ENCODE measurements at places on chromosomes 16 and 17. TPM values are rescaled to one million over a fixed set of nuclear protein-coding genes. Genes with fewer than 3 reads are reported as not detected.

The OR1A1 gene
- total RNA-seq: not detected

The LGALS9C gene
- not detected for total RNA-seq

The ATP1B2 gene
- total RNA-seq: 0.77 TPM

The CHST4 gene
- not detected for total RNA-seq

GRCh38 chr16:74035816-74036215 lies 260.8 kb upstream of the PSMD7 start:
- DNase-seq: no peak

- no peak for DNase-seq
These were observed 6.7 kb downstream of the RHBDF1 start for GRCh38 chr16:65745-66144.

DNA sequence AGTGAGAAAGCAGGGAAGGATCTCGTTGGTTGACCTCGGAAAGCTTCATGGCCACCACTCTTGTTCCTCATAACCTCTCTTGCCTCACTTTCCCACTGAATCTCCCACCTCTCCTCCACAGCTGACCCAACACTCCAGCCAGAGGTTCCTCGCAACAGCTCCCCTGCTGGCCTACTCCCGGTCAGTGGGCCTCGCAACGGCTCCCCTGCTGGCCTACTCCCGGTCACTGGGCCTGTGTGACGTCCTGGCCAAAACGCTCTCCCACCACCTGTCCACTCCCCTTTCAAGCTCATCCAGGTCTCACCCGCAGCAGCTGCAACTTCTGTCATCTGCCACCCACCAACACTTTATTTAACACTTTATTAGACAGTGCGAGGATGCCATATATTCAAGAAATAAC lies 149.1 kb downstream of the VPS53 start:
- no peak for DNase-seq

DNA sequence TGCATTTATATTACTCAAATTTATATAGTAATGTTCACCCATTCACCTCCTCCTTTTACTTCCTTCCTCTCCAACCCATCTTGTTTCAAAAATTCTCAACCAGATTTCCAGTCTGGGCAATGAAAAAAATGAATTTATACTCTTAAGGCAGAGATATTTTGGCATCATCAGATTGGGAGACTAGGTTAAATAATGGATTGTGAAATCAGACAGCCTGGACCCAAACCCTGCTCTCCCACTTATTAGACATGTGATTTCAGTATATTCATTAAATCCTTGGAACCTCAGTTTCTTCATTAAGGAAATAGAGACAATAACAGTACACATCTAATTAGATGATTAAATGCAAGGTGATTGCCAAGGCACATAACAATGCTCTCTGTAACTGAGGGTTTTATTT lies 7.8 kb downstream of the ACSM1 start:
- no peak for DNase-seq

All from chondrocyte (in vitro differentiated cells).